Lung (tissue), 17 donors: ENCODE measurements at places on chromosomes 1 and 21. TPM values are rescaled to one million over a fixed set of nuclear protein-coding genes. Genes with fewer than 3 reads are reported as not detected.

DNA sequence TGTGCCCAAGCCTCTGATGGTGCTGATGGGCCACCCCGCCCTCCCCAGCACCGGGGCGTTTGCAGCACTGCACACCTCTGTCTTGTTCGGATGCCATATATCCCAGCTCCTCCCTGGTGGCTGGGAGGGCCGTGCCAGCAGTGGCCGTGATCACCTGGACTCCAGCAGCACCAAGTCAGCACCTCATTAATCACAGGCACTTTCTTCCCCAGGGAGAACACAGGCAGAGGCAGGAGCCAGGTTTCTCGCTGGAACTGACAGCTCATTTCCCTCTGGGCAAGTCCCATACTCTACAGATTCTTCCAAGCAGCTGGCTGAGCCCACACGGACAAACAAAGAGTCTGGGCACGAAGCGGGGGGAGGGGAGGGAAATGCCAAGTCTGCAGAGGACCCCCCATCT, 141.7 kb upstream of the EDN2 start:
- no peak for DNase-seq

- no peak for DNase-seq
Observed at GRCh38 chr1:233261206-233261605, 34.3 kb downstream of the PCNX2 start.

DNA sequence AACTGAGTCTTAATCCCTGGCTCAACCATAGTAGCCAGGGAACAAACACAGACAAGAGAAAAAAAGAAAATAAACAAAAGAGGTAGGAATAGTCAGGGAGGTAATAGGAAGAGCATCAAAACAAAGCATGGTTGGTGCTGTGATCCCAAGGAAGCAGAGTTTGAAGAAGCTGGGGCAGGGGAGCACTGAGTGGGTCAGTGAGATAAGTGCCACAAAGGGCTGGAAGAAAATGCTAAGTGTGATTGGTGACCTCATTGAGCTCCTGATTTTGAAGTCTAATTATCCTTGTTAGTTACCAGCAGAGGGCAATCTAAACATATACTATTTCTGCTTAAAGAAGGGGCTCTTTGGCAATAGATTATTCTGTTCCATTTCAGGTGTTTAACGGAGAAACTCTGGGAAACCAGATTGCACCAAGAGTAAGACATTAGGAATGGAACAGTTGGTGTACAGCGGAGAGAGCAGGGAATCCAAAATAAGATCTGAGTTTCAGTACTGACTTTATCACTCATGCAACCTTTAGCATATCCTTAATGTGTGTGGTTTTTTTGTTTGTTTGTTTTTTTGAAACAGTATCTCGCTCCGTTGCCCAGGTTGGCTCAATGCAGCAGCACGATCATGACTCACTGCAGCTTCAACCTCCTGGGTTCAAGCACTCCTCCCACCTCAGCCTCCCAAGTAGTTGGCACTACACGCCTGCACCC, 30.7 kb upstream of the KIAA1614 start:
- peak; percentile 74 for DNase-seq

Gene PTGFR
- total RNA-seq = 1.2 TPM

Gene TNFSF4
- total RNA-seq = 1.2 TPM

Gene NOS1AP
- total RNA-seq = 5.0 TPM
